Non-pigmented ciliary epithelial cell (primary cell): ENCODE measurements at places on chromosomes 2 and 18.

GRCh38 chr2:173347305-173348168, 7.1 kb upstream of the CDCA7 start:
- no peak for DNase-seq

DNA sequence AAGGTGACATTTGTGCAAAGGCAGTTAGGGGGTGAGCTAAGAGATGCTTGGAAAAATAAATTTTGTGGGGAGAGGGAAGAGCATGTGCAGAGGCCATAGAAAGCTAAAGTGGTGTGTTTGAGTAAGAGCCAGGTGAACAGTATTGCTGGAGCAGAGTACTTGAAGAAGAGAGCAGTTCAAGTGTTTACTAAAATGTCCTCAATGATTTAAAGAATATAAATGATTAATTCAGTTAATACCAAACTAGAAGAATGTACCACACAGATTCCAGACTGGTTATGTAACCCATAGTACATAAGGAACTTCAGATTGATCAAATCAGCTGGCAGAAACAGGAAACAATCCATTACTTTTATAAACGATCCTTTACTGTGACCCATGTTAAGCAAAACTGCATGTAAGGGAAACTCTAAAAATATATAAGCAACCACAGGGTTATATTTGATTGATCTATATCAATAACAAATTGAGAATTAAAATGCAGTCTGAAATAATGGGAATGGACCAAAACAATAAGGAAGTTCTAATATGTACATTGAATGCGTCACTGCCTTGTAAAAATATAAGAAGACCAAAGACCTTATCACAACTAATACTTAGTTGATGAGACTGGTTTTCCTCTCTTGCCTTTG, 76.9 kb downstream of the LDAH start:
- no peak for DNase-seq

- DNase-seq, result no peak
These were observed 486.4 kb downstream of the BCL11A start for GRCh38 chr2:60067006-60067405.

DNA sequence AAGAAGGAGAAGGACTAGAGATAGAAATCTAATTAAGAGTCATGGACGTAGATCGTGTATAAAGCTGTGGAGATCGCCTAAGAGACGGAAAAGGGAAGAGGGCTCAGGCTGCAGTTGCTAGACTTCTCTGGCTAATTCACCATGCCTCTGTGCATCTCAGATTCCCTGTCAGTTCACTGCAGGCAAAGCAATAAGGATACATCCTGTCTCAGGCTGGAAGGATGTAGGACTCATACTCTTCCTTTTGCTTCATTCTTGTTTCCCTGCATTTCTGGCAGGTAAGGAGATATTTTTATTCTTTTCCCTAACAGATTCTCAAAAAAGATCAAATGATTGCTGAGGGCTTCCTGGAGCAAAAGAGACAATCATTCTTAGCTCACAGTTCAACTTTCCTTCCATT, 112.5 kb downstream of the AP1S3 start:
- no peak for DNase-seq

DNA sequence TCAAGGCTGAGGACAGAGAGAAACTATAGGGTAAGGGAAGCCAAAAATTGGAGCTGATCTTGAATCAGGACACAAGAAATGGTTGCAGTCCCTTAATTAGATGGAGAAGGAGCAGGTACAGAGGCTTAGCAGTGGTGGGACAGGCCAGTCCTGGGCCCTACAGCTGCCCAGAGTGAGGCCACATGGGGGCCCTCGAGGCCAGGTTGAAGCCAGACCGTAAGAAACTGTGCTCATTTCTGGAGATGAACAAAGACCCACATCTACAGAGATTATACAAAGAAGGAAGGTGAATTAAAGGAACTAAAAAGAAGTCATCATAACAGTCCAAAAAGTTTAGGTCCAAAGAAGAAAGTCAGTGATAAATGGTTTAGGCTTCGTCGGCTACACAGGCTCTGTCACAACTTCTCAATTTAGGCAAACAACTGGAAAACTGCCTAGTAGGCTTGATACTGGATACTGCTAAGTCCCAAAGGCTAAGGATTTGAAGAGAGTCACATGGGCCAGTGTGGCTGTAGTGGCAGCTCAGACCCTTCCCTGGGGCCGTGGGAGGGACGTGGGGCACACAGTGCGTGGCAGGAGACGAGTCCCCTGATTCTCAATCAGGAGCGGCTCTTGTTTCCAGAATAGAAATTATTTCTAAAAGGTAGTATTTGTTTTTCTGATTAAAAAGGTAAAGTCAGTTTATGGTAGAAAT, 50.4 kb upstream of the CNGA3 start:
- DNase-seq, result no peak

DNA sequence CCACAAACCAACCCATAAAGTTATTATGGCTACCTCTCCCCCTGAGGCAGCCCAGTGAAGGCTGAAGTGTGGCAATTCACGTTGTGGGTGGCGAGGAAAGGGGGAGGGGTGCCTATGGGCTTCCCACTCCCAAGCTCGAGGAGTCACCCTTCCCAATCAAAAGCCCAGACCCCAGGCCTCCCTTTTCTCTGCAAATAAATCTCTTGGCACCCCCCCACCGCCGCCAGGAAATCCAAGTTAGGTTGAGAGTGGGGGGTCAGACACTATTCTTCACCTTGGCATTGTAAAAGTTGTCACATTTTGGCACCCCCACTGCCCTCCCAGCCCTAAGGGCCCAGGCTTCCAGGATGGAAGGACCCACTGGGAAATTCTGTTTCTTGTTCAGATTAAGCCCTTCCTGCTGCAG, 6.9 kb downstream of the ANKRD53 start:
- DNase-seq, result no peak

GRCh38 chr2:119229716-119230115, 6.1 kb downstream of the STEAP3 start:
- no peak for DNase-seq

GRCh38 chr2:229996320-229996719, 72.4 kb downstream of the SLC16A14 start:
- DNase-seq, result no peak

DNA sequence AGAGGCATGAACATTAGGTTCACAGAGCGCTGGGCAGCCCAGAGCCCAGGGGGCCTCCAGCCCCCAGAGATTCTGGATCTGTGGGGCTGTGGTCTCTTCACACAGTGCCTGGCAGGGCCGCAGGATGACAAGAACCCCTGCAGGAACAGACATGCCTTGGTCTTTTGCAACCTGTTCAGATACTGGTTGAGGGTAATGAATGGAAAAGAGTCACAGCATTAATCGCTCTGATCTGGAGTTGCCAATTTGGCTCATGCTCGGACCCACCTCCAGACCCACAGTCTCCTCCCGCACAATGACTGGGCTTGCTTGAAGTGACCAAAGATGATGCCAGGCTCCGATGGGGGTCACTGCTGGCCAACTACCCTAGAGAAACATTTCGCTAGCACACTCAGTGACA, 229.4 kb upstream of the SMAD2 start:
- DNase-seq, result no peak

- DNase-seq, result no peak
These were observed 103.9 kb upstream of the UBE2E3 start for GRCh38 chr2:180876506-180876905.

- no peak for DNase-seq
These were observed 1.2 kb downstream of the VPS54 start for GRCh38 chr2:64017811-64018700.

- DNase-seq, result no peak
These were observed 219.9 kb downstream of the ZNF407 start for GRCh38 chr18:74817576-74817975.

- DNase-seq, result no peak
These were observed at the start of gene PARD3B for GRCh38 chr2:204544961-204545860. Gene PARD3B, plus strand, starts transcription at chr2:204545475. Its CDS starts 525 bp downstream, at chr2:204546000.

DNA sequence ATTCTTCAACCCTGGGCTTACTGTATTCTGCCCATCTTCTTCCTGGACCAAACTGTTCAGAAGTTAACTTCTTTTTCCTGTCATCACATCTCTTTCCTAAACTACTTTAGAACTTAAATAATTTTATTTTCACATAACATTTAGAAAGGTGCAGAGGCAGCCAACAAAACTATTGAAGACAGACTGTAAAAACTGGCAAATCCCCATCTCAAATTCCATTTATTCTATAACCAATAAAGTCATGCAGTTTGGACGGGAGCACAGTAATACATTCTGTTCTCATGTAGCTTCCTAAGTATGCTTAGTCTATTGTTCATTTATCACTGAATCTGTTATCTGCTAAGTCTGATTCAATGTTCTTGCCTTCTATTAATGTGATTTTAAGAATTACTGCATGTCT, 99.1 kb downstream of the SMAD2 start:
- no peak for DNase-seq

GRCh38 chr2:1224901-1225300, 188.4 kb upstream of the TPO start:
- no peak for DNase-seq

DNA sequence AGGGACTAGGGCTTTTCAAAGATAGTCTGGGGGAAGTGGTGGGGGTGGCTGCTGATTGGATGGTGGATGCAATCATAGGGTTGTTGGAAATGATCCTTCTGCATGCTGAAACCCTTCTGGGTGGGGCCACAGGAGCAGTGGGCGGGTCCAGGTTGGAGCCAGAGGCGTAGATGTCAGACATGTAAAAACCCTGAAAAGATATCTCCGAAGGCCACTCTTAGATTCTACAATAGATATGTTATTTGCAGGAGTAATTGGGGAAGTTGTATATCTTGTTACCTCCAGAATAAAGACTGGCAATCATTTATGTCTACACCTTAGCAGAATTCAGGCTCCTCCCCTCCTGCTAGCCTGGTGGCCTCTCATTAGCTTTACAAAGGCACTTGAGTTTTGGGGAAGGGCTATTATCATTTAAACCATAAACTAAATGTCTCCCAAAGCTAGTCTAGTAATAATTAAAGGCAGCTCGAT, 8.2 kb upstream of the FAM98A start:
- DNase-seq, result no peak

GRCh38 chr2:39517102-39517436, 80.0 kb upstream of the MAP4K3 start:
- DNase-seq, result no peak

DNA sequence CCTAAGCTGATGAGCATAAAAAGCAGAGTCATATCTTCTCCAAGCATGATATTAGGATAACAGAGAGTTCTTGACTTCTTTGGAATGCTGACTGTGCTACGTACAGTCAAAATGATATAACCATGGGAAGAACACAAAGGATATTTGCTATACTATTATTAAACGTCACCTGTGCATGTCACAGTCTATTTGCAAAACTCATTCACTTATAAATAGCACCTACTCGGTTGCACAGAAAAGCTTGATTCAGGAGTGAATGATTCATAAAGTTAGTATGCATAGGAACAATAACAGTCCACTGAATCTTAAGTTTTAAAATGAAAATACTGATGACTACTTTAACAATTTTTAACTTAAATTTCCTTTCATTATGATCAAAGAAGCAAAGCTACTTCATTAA, 83.3 kb downstream of the SP3 start:
- DNase-seq, result no peak

DNA sequence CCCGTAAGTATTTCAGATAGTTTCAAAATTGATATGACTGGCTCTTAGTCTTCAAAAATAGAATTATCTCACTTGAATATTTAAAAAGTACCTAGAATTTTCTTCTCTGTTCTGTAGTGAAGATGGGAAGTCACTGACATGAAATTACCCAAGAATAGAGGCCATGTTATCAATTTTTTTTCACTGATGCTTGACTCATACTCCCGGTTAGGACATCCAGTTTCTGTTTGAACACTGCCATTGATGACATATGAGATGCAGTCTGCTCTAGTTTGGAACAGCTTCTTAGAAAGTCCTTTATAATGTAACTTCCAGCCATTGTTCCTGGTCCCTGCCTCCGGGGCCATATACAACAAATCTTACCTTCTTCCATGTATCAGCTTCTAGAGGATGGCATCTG, 26.0 kb downstream of the MAP3K20 start:
- DNase-seq, result no peak

DNA sequence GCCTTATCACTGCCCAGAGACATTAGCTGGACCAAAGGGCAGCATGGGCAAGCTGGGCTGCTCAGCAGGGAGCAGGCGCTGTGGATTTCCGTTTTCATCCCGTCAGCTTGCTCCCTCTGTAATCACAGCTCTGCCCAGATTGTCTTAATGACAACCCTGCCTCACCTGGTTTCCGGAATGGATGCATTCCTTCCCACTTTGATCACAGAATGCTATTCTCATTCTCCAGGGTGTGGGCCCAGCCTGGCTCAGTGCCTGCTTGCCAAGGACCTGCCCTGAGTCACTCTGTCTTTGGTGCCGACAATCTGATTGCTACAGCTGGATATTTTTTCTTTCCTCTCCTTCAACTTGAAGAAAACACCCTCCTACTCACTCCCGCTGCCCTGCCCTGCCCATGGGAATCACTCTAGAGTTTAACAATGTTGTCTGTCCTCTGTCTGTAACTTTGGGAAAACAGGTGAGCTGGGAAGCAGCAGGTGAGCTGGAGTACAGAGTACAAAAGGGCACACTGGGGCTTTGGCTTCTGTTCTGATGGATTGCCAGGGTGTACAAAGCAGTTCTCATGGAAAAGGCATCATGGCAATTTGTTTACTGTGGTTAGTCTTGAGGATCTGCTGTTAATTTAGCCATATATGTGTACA, 27.2 kb upstream of the FAM136A start:
- DNase-seq, result no peak

DNA sequence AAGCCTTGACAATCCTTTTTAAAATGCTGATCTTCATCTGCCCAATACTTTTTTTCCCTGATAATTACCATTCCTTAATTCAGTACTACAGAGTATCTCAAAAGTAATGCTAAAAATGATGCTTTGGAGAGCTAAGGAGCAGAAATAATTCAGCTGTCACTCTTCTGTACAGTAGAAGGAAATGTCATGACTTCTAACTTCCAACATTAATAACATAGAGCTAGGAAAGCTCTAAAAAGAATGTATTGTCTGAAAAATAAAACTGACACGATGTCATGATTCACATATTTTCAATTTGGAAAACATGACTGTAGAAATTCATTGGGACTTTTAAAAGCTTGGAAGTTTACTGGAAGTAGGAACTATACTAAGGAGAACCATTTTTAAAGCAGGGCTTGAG, 212.3 kb downstream of the GULP1 start:
- DNase-seq, result no peak

DNA sequence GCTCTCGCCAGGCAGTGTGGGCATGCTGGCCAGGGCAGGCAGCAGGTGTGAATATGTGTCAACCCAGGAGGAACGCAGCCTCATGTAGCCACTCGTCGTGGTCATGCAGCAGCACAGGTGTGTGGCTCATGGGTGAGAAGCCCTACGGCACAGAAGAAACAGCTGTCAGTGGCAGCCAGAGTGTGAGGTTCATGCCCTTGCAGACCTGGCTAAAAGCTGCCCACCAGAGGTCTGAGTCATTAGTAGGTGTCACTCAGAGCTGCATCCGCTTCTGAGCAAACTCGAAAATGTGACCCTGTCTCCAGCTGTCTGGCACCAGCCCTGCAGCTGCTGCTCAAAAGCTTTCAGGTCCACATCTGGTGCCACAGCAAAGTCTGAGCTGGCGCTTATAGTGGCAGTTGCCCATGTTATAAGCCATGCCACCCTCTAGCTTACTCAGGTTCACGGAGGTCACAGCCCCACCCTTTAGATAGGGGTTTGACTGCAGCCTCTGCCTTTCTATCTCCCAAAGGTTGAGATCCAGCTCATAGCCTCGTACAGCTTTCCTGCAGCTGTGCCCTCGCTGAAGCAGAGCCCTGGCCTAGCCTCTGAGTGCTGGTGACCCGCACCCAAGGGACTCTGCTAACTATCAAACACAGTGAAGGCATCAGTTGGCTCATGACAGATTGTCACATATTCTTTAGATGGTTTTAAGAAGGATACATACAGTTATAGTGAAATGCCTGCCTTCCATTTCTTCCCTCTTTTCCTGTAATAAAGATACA, 195.0 kb downstream of the CCDC102B start:
- no peak for DNase-seq
